Activated CD4-positive, alpha-beta memory T cell treated with anti-CD3 and anti-CD28 coated beads for 36 hours (primary cell): ENCODE measurements at places on chromosomes 1 and 21. TPM values are rescaled to one million over a fixed set of nuclear protein-coding genes. Genes with fewer than 3 reads are reported as not detected.

DNA sequence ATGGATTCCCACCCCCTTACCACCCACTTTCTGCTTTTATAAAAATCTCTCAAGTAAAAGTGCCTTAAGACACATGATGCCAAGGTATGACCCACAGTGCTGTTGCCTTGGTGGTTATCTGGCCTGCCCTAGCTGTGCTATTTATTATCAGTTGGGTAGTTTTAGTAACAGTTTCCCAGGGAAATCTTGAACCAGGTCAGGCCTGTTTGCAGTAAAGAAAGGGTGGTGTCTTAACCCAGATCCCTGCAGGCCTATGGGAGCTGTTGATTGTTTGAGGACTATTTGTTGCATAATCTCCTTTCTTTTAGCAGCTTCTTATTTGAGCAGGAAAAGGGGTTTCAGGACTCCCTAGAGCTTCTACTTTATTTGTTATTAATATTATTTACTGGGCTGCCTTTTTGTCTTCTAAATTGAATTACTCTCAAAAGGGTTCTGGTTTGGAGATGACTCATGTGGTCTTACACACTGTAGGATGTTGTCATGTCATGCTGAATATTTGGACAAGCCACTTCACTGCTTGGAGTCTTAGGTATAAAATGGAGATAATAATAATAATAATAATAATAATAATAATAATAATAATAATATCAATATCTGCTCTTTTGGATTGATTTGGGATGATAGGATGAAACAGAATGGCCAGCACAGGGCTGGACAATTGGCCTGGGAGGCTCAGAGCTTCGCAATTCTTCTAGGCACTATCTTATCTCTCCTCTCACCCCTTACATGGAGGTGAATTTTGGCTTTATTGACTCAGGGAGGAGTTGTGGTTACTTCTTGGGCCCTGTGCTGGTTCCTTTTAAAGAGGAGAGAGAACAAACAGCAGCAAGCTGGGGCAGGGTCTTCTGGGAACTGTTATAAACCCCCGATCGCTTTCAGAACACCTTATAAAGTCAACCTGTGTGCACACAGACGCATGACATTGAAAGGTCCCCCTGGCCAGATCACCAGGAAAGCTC lies 252.1 kb downstream of the PRDM2 start:
- no peak overlapping the region for H3K4me3 ChIP-seq
- no peaks in the 10 kb centered on the region for H3K4me1 ChIP-seq
- no peak for DNase-seq
- H3K36me3 ChIP-seq, result no peaks in the 10 kb centered on the region
- no peak overlapping the region for H3K27ac ChIP-seq

Gene PAQR6
- 3.9 TPM for total RNA-seq

Gene CITED4
- 2.1 TPM for total RNA-seq

Gene KRTAP19-7
- total RNA-seq, result not detected

Gene ATAD3C
- total RNA-seq, result 1.2 TPM
